Substantia nigra (tissue), 51 donors: ENCODE measurements at places on chromosomes 2 and 18.

- no peak for DNase-seq
These were observed 2.1 kb downstream of the TTC39C start for GRCh38 chr18:24016643-24017042.

DNA sequence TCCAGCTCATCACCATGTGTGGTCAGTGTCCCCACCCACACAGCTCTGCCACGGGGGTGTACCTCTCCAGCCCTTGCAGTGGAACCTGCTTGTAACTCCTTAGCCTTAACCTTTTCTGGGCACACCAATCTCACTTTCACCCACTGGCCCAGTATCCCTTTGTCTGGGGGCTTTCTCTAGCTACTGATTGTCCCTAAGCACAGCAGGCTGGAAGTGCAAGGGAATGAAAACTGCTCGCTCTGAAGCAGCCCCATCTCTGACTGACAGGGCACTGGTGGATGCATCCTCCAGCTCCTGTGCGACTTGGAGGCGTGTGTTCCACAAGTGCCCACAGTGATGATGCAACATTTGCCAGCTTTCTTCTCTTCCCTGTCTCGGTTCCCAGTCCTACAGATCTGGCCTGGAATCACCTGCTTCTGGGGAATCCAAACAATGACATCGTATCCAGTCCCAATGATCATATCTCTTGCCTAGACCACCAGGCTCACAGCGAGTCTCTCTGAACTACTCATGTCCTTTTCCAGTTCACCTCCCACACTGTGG is 33.6 kb downstream of the SCTR start:
- no peak for DNase-seq

GRCh38 chr2:114049280-114049679 is 159.4 kb downstream of the ACTR3 start:
- no peak for DNase-seq

DNA sequence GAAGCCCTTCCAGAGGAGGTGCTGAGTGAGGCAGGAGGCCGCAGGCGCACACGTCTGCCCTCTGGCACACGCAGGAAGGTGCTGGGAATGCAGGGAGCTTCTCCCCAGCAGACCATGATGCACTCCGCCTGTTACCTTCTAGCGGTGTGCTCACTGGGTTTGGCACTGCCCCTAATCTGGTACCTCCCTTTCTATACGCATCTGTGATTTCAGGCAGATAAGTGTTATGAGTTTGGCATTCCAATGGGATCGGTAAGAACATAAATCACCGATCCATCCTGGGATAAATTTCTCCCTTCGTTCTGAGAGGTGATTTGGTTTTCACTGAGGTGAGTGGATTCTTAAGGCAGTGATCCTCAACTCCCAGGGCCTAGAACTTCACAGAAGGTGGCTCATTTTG is 34.6 kb downstream of the ODC1 start:
- DNase-seq: no peak

DNA sequence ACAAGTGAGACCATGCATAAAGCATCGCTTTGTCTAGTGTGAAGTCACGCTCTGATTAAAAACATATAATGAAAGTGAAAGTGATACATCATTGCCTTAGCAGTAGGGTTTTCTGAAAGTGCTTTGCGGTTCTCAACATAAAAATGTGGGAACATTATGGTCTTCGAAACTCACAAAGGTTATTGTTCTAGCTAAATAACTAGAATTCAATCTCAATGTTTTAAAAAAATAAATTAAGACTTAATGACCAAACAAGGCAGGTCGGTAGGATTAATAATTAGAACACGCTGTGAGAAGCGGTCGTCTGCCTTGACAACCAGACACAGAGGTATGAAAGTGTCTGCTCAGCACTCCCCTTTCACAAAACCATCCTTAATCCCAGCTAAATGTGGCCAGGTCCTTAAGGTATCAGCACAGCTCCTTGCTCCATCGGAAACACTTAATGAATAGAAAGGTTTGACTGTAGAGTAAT is 42.2 kb downstream of the KLHL14 start:
- DNase-seq: no peak

DNA sequence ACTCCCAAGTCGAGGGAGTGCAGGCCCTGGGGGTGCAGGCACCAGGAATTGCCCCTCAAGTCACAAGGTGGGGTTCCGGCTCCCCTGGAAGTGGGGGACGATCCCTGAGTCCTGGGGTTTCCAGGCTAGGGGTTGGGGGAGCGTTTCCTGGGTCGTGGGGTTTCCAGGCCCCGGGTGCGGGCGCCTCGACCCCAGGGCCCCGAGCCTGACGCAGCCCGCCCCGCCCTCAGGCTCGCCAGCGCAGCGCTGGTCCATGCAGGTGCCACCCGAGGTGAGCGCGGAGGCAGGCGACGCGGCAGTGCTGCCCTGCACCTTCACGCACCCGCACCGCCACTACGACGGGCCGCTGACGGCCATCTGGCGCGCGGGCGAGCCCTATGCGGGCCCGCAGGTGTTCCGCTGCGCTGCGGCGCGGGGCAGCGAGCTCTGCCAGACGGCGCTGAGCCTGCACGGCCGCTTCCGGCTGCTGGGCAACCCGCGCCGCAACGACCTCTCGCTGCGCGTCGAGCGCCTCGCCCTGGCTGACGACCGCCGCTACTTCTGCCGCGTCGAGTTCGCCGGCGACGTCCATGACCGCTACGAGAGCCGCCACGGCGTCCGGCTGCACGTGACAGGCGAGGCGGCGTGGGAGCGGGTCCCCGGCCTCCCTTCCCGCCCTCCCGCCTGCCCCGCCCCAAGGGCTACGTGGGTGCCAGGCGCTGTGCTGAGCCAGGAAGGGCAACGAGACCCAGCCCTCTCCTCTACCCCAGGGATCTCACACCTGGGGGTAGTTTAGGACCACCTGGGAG is 12.0 kb downstream of the SIGLEC15 start:
- DNase-seq: no peak

DNA sequence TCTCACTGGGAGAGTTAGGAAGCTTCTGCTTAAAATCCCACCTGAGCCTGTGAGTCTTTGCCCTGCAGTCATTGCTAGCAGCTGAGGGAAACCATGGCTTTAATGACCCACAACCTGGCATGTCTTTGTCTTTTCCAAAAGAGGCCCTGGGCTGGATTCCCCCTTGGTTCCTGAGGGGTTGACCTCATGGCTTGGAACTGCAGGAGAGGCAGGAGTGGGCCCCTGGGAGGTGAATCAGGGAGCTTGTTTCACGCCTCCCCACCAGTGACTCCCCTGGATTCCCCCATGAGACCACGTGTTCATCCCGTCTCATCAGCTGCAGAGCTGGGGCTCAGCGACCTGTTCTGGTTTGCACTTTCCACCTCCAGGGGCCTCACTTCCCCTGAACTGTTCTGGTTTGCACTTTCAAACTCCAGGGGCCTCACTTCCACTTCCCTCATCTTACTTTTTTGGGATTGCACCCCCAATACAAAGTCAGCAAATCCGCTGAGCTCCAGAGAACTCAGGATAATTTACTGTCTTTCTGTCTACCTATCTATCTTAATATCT is 58.5 kb upstream of the TMEM18 start:
- DNase-seq: no peak

DNA sequence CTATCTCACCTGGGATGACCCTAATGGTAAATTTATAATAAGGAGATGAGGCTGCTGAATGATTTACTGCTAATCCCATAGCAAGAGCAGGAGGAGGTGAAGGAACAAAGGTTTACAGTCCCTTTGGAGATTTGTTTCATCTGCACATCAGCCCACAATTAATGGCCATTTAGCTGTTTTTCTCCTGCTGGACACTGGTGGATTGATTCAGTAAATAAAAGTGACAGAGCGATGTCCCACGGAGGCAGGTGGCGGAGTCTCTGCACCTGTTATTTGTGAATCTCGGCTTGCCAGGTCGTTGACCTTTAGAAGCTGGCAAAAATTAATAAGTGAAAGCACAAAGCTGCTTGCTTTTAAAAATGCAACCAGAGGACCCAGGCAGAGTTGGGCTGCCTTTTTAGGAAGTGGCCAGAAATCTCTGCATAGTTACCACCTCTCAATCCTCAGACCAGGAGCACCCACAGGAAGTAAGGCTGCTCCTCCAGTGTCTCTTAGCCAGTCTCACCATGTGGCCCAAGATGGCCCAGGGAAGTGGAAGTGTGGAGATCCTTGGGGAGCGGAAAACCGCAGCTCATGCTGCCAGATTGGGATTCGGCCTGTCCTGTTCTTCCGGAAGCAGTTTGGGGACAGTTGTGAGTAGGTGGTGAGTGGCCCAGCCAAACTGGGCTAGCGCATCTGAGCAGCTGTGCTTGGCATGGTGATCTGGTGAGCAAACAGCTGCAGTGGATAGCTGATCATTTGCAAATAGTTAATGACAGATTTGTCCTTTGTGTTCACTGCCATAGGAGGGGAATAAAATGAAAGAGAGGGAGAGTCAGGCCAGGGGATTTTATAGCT is 1005.7 kb upstream of the PIK3C3 start:
- no peak for DNase-seq

GRCh38 chr2:45670646-45671045 is 19.2 kb downstream of the PRKCE start:
- no peak for DNase-seq

- DNase-seq: no peak
These were observed 1.3 kb downstream of the ADI1 start for GRCh38 chr2:3517948-3518495.

GRCh38 chr2:62313449-62314227 is 117.7 kb downstream of the B3GNT2 start:
- DNase-seq: no peak

- DNase-seq: no peak
These were observed 144.6 kb upstream of the LYPD1 start for GRCh38 chr2:132814651-132815050.

GRCh38 chr2:61017556-61018317 is at the start of the genes PEX13 and PUS10:
PEX13 (plus strand) TSS chr2:61017720; CDS start chr2:61017760, 40 bp downstream.
PUS10 (minus strand) TSS chr2:61018255; CDS start chr2:61011890, 6,365 bp downstream.
- DNase-seq: peak; percentile 72

DNA sequence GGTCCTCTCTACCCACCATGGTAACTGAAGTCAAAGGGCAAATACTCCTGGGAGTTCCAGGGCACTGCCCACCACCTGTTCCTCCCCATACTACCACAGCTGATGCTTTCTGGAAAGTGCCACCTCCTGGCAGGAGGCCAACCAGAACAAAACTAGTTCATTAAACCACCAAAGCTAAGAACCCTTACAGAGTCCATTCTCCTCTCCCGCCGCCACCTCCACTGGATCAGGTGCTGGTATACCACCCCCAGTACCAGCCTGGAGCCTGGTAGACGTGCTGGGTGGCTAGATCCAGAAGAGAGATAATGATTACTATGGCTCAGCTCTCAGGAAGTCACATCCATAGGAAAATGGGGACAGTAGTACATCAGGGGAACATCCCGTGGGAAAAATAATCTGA is 300.9 kb downstream of the RIT2 start:
- no peak for DNase-seq

DNA sequence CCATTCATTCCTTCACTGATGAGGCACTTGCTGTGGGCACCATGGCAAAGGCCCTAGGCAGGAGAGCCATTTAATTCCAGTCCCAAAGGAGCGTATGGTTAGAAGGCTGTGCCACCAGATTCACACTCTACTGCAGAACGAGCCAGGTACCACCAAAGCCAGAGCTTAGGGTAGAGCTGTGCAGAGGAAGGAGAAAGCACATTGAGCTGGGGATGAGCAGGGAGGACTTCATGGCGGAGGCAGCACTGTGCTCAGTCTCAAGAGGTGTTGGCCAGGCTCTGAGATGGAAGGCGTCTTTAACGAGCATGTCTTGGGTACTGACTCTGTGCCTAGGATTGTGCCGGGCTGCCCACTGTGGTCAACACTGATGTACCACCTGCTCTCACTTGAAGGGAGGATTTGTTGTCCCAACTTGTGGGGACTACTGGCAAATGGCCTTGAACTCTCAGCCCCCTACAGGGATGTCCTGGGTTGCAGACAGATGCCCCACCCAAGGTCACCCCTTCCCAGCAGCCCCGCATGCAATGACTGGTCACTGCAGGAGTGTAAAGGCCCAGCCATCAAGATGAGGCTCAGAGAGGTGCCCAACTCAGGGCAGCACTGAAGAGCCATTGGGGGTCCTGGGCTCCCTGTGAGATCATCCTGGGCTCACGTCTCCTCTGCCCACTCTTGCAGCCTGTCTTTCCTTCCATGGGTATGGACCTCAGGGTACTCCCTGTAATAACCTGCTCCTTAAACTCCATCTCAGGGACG is 251.4 kb downstream of the GLI2 start:
- DNase-seq: no peak

- no peak for DNase-seq
These were observed 14.0 kb downstream of the MCFD2 start for GRCh38 chr2:46901611-46902010.

GRCh38 chr2:124112966-124113365 is 87.9 kb downstream of the CNTNAP5 start:
- DNase-seq: no peak

DNA sequence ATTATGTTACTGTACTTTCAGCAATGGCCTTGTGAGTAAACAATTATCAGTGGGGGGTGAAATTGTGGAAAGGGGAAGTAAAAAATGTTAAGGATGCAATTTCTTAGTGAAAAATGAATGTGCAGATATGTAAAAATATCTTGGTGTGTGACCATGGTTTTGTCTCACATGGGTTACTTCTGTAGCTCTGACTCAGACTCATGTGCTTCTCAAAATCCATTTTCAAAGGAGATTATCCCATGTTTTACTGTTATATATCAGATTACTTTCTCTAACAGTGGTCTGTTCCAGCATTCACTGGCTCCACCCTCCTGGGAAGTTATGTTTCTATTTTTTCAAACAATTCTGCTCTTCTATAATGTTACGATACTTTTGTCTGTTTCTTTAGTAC is 298.2 kb upstream of the COL3A1 start:
- DNase-seq: no peak

DNA sequence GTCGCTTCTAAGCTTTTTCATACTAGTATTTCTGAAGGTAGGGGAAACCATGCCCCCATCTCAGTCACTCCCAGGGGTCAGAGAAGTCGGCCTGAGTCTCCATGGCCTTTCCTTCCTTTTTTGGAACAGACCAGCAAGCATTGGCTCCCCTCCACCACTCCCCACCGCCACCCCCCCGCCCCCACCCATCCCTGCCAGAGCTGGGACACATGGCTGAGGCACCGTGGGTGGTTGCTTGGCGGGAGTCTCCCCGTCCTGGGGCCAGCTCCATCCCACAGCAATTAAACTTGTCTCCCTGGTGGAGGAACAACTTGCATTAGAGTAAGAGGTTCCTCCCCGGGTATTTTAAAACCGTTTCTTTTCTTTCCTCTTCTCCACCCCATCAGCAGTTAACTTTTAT is 100.8 kb upstream of the TFPI start:
- no peak for DNase-seq

GRCh38 chr2:55865096-55865835 is 58.3 kb downstream of the EFEMP1 start:
- no peak for DNase-seq

DNA sequence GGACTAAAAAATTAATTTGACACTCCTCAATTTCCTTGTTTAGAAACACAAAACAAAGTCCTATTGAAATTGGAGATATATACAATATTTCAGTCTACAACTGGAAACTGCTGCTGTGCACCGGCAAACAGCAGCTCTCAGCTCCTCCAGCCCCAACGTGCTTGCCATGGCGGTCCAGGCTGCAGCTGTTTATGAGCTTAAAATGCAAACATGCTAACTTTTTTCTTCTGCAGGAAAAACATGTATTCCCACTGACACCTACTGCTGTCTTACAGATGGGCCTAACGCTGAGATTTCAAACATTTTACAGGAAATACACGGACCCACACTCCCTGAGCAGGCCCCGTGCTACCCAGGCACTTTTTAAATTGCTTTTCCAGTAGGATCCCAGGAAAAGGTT is 195.5 kb downstream of the BCL11A start:
- no peak for DNase-seq

GRCh38 chr2:62458671-62459081 is 47.3 kb downstream of the TMEM17 start:
- DNase-seq: no peak

GRCh38 chr2:98467082-98467536 is 22.5 kb downstream of the INPP4A start:
- DNase-seq: no peak
